ENCODE measurements at places on chromosomes 4 and X.
A peak's percentile ranks its signal among the peaks of the same experiment; 100 is the strongest.

DNA sequence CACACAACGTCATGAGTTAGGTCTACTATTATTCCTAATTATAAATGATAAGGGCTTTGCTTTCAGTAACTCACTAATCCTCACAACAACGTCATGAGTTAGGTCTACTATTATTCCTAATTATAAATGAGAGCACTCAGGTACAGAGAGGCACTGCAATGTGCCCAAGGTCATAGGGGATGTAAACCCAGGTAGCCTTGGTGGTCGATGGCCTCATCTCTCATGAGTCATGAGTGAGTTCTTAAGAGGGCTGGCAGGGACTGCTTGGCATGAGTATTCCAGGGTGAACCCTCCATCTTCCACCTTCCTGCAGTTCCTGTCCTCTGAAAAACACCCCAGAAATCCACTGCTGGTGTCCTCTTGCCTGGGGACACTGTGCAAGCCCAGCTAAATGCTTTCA is 317.1 kb downstream of the STK32B start:
- DNase-seq, result no peak

GRCh38 chr4:64682946-64683345 is 273.7 kb upstream of the TECRL start:
- no peak for DNase-seq

DNA sequence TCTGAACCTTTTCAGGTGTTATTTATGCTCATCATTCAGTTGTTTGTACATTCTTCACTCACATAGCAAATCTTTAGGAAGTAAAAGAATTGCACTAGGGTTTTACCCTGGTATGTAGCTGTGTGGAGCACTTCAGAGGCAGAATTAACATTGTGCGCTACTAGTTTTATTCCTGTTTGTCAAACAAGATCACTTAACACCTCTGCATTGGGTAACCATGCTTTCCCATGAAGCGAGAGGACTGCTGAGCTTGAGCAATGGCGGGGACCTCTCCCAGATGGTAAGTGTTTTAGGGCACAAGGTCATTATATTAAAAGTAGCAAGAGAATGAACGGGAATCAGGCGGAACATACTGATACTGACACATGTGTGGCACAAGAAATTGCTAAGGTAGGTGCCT is 59.2 kb downstream of the SHROOM3 start:
- peak; percentile 78 for DNase-seq

DNA sequence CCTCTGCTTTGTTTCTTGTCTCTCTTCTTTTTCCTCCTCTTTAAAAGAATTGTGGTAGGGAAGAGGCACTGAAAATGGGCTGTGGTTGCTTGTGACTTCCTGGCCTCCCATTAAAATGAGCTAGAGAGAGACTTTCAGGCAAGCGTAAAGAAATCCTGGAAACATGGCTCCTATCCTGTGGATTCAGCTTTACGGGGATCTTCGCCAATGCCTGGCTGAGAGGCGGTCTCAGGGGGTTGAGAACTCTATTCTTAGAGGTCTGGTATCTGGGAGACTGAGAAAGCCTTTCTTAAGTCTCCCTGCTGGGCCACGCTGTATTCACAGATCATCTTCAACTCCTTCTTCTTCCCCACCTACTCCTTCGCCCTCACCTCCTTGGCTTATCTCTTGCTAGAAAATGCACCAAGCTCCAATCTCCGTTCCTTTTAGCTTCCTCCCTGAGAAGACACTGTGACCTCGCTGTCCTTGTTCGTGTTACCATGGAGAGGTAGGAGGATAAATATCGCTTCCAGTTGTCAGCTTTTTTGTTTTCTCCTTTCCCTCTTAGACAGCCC is 542 bp upstream of the KLF8 start:
- no peak for DNase-seq

DNA sequence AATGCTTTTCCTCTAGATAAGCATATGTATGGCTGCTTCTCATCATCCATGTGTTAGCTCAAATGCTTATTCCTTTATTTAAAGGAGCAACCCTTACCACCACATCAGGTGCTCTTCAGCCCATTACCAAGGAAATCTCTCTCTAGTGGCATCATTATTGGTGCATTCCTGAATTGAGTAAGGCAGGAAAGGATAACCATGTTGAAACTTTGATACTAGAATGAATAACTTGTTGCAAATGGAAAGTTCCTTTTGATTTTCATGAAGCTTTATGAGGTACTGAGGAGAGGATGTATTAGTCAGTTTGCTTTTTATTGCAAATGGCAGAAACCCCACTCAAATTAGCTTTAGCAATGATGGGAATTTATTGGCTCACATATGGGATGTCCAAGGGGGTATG is 212.3 kb upstream of the FGF13 start:
- DNase-seq, result no peak

DNA sequence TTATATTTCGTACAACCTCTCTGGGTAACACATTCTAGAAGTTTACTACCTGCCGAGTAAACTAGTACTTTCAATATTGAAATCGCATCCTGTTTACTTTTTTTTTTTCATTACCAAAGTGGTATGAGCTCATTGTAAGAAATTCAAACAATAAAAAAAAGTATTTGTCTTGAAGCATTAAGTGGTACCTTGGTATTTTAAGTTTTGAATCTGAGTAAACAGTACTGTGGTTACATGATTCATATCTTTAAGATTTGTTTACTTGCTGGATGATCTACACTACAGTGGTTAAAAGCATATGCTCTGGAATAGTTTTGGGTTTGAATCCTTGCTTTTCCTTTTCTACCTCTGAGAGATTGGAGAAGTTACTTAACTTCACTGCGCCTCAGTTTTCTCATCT is 3.8 kb upstream of the MMGT1 start:
- DNase-seq, result peak; percentile 48

GRCh38 chrX:46876901-46877300 is 35.3 kb upstream of the JADE3 start:
- no peak for DNase-seq

- no peak for DNase-seq
Measured at GRCh38 chr4:153113838-153114105, 90.5 kb upstream of the TRIM2 start.

GRCh38 chr4:75699299-75699698 is 25.1 kb upstream of the USO1 start:
- no peak for DNase-seq

DNA sequence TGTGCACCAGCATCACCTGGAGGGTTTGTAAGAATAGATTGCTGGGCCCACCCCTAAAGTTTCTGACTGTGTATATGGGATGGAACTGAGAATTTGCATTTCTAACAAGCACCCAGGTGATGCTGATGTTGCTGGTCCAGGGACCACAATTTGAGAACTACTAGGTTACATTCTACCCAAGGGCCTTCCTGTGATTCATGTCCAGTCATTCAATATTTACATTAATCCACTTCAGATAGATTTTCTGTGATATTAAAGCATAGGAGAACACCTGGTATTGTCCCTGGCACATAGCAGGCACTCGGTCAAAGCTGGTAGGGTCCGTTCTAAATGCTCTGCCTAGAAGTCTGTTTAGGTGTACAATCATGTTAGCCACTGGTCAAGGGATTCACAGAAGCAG is 19.5 kb upstream of the XPNPEP2 start:
- DNase-seq, result no peak

DNA sequence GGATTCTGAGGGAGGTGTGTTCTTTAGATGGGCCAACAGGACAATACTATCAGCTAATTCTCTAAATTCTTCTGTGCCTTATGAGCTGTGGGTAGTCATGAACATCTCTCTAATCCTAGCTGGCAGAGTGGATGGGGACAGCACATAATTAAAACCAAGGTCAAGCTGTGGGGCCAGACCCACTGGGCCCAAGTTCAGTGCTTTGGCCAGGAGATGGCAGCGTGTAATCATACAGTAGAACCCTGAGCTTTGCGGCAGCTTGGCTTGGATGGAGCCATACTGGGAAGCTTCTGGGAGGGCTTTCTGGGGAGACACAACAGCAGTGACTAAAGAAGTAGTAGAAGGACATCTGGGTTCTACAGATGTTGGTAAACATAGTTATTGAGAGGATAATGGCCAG is 140.3 kb upstream of the CXCL13 start:
- no peak for DNase-seq

- no peak for DNase-seq
Measured at GRCh38 chr4:113316879-113317278, 267.4 kb downstream of the ANK2 start.

DNA sequence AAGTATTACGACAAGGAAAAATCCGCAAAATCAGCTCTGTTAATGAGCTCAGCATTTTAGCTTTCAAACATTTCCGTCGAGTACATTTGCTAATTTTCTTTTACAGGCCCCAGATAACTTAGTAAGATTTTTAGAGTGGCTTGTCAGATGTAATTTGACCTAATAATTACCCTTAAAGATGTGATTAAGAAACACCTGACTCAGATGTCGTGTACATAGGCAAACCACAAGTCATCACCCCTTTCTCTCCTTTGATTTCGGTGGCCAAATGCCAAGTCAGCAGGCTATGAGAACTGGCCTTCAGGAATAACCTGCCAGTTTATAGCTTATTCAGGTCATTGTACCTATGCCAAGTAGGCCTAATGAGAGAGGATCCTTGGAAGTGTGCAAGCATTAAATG is 369.6 kb downstream of the PCDH7 start:
- peak; percentile 12 for DNase-seq

- DNase-seq, result no peak
Measured at GRCh38 chrX:71917621-71918343, 7.1 kb downstream of the NHSL2 start.

- no peak for DNase-seq
Measured at GRCh38 chrX:41671082-41671481, 17.7 kb upstream of the GPR34 start.

DNA sequence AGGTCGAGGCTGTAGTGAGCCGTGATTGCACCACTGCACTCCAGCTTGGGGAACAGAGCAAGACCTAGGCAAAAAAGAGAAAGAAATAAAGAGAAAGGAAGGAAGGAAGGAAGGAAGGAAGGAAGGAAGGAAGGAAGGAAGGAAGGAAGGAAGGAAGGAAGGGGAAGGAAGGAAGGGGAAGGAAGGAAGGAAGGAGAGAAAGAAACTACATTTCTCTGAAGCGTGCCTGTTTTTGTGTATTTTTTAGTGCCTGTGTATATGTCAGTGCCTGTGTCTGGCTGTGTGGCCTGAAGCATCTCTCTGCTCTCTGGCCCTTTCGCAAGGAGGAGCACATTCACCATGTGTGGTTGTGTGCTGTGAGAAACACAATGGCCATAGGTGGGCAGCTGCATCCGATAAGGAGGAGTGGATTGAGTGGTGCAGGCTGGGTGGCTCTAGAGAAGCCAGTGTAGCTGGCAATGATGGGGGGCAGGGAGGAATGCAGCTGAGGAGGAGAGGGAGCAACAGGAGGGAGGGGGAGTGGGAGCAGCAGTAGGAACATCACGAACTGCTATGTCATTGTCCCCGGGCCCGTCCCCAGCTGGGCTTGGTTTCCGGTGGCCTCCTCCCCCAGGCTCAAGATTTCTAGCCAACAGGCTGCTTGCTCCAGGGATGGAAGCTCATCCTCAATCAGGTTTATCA is 11.4 kb downstream of the SYN1 start:
- peak; percentile 9 for DNase-seq

DNA sequence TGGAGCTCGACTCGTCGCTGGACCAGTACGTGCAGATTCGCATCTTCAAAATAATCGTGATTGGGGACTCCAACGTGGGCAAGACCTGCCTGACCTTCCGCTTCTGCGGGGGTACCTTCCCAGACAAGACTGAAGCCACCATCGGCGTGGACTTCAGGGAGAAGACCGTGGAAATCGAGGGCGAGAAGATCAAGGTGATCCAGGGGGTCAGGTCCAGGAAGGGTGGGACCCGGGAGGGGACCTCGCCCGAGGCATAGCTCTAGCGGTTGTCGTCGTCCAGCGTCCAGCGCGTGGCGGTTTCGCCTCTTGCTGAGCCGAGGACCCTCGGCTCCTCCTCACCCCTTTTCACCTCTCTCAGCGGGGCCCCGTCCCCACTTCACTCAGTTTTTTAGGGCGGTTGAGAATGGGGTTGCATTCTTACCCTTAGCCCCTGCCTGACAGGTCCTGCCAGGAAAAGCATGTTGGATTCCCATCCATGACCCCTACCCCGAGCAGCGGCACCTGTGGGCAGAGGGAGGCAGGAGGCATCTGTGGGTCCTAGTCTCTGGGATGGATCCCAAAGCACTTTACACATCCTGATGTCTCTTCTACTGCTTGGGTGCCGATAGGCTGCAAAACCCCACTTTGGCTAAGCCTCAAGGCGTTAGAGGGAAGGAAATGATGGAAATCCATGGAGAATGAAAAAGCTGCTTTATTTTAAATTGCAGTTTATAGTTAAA is 524 bp downstream of the RAB33A start:
- DNase-seq, result no peak

GRCh38 chr4:77052352-77052751 is 23.4 kb downstream of the CCNI start:
- peak; percentile 81 for DNase-seq

- no peak for DNase-seq
Measured at GRCh38 chr4:28451346-28451745, 1590.7 kb downstream of the STIM2 start.

DNA sequence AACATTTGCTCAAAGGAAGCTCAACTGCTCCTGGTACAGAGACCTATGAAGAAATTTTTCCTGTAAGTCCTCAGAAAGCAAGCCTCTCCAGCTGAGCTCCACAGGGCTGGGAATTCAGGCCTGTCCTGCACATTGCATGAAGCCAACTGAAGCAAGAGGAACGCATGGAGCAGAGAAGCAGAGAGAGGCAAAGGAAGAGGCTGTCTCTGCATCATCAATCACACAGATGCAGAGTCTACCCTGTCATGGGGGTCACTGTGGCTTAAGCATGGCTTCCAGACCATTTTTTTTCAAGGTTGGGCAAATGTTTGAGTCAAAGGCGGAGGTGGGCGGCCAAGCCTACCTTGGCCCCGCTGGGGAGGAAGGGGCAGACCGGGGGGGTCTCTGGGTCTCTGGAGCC is 110.3 kb upstream of the MSX1 start:
- no peak for DNase-seq

DNA sequence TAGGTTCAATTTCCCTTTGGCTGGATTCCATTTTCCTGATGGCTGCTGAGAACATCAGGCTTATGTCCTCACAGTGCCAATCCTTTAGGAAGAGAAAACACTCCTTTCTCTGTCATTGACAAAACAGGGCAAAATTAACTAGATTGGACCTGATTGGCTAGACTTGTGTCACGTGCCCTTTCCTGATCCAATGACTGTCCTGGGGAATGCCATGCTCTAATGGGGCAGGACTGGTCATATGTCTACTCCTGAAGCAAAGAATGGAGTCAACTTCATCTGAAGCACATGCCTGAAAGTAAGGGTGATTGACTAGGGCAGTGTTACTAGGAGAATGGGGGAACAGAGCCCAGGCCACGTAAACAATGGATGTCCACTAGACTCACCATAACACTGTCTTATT is 220.4 kb downstream of the KDR start:
- no peak for DNase-seq

DNA sequence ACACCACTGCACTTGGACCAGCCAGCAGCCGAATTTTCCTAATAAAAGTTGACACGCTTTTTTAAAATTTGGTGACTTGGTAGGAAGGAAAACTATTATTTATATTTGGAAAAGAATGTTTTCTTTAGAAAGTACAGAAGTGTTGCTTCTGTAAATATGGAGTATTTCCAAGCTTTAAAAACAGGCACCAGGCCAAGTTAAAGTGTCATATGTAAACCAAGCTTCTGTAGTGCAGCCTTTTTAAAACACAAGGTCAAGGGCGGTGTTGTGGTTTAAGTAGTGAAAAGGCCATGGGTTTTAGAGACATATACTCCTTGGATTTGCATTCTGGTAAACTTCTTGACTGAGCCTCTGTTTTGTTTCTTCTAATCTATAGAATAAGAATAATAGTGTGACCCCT is 62.7 kb downstream of the TRIM2 start:
- DNase-seq, result peak; percentile 47

GRCh38 chr4:163565226-163566135 is 71.0 kb downstream of the TMA16 start:
- no peak for DNase-seq
